Right renal pelvis (tissue), 4 donors: ENCODE measurements at places on chromosomes 1 and 21.

DNA sequence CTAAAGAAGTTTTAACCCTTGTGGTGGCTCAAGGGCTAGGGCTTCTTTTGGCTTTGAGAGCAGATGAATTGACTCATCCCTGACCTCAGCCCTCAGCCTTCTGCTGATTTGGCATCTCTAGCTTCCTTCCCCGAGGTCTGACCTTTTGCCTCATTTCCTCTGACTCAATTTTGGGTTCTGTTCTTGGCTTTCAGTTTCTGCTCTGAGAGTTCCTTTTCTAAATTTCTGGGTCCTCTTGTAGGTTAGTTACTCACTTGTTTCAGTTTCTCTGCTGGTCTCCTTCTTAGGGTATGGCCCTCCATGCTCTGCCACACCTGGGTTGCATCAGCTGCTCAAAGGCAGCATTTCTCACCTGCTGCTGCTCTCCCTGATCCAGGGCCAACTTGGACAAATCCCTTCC is 19.4 kb downstream of the PDE4B start:
- DNase-seq, result no peak

DNA sequence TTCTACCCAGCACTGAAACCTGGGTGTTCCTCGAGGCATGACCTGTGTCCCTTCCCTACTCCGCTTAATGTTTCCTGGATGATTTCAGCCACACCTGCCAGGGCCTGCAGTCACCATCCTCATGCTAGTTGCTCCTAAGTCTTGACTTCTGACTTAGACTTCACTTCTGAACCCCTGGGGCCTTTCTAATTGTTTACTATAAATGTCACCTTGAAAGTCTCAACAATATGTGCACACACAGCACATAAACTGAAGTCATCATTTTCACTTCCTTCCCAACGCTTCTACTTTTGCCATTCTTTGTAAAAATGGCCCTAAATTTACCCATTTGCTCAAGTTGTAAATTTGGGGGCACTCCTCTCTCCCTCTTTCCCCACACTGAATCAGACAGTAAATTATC is 141.1 kb downstream of the DYRK1A start:
- DNase-seq, result no peak

DNA sequence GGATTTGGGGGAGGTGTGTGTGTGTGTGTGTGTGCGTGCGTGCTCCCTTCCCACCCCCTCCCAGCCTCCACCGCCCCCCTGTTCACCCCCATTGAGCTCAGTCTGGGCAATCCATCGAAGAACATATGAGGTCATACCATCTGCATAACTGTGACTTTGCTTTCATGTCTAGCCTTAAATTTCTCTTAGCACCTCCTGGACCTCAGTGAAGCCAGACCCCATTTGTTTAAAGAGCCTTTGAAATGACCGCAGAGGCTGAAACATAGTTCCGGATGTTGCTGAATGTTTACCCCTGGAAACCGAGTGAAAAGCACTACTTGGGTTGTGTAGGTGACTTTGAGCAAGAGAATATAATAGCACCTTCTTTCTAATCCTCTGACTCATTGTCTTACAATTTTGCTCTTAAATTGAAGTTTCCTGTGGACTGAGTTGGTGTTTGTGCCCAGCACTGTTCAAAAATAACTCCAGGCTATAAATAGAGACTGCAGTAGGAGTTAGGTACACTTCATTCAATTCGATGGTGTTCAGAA is 75.4 kb downstream of the UBE4B start:
- DNase-seq, result no peak

DNA sequence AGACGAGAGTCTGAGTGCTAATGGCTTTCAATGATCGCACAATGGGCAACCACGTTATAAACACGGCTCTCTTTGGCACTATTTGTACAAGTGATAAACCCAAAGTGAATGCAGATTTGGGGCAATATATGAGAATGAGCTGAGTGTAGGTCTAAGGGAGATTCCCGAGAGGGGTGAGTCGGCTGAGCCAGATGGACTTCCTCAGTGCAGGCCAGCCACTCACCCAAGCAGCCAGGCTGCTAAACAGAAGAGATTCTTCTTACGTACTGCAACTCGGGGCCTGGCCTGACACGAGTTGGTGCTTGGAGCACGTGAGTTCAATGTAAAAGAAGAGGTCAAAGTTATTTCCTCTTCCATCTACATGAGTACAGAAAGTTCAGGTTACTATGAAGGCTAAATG is 6.2 kb upstream of the MIXL1 start:
- no peak for DNase-seq

DNA sequence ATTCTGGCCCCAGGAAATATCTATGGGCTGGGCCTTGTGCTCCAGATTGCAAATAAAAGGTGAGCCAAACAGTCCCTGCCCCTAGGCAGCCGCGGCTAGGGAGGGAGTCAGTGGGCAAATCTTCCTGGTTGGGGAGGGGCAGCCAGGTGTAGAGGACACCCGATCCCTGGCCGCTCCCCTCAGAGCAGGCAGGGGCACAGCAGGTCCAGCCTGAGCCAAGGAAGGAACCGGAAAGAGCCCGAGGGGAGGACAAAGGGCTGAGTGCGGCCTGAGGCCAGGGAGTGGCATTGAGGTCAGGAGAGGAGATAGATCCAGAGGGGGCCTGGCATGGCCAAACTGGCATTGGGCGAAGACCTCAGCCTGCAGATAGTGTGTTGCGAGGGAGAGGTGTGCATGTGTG is 36.6 kb upstream of the ARF1 start:
- DNase-seq, result no peak

- no peak for DNase-seq
These were observed 443.9 kb downstream of the CAMTA1 start for GRCh38 chr1:7229186-7229585.

GRCh38 chr1:230797942-230798365 is 50.8 kb downstream of the CAPN9 start:
- DNase-seq, result peak; percentile 51

DNA sequence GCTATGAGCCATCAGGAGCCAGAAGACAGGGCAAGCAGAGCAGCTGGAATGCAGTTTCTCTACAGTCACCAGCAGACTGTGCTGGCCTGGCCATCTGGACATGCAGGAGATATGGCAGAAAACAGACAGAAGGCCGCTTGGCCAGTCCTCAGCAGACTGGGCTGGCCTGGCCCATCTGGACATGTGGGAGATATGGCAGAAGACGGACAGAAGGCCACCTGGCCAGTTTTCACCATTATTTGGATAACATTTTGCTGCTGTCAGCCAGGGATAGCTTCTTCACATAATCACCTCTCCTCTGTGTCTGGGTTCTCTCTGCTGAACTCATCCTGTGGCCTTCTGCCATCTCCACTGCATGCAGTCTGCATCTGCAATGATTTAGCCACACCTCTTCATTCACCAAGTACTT is 25.0 kb upstream of the CACYBP start:
- no peak for DNase-seq

GRCh38 chr21:27578741-27579265 is 611.9 kb upstream of the ADAMTS5 start:
- no peak for DNase-seq

DNA sequence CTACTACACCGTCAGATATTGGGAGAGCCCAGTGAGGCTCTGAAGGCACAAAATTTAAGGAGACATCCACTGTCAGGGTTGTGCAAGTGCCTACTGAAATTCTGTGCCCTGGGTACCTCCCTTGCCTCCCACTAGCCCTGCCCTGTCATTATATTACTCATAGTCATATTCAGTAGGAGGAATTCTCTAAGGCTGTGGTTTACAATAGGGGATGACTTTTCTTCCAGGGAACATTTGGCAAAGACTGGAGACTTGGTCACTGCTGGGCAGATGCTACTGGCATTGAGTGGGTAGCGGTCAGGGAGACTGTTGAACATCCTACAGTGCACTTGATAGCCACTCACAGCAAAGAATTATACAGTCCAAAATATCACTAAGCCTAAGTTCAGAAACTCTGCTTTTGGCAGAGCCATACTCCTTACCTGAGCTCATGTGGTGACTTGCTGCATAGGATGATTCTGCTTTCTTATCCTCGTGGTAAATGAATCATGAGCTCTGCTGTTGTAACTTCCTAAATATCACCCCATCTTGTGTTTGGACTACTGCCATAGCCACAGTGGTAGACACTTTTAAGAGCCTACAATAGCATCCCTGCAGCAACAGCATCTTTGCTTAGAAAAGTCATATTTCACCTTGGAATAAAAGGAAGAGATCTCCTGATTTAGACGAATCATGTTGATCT is 563.4 kb upstream of the PLXNA2 start:
- DNase-seq, result no peak

GRCh38 chr1:52158218-52158617 is 16.3 kb downstream of the ZFYVE9 start:
- DNase-seq, result no peak

GRCh38 chr1:214143006-214143992 is 137.7 kb upstream of the SMYD2 start:
- DNase-seq, result no peak

DNA sequence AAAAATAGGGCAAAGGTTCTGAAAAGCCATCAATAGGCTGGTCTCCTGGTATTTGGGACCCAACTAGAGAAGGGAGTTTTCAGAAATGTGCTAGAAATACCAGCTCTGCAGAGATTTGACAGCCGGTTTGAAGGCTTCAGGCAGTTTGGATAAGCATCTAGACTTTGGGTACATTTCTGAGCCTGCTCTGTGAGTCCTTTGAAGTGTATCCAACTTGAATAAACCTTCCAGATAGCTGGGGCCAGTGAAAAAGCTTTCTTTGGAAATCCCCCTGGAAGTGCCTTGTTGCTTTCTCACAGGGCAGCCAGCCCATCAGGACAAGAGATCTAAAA is 6.4 kb upstream of the PEF1 start:
- no peak for DNase-seq

DNA sequence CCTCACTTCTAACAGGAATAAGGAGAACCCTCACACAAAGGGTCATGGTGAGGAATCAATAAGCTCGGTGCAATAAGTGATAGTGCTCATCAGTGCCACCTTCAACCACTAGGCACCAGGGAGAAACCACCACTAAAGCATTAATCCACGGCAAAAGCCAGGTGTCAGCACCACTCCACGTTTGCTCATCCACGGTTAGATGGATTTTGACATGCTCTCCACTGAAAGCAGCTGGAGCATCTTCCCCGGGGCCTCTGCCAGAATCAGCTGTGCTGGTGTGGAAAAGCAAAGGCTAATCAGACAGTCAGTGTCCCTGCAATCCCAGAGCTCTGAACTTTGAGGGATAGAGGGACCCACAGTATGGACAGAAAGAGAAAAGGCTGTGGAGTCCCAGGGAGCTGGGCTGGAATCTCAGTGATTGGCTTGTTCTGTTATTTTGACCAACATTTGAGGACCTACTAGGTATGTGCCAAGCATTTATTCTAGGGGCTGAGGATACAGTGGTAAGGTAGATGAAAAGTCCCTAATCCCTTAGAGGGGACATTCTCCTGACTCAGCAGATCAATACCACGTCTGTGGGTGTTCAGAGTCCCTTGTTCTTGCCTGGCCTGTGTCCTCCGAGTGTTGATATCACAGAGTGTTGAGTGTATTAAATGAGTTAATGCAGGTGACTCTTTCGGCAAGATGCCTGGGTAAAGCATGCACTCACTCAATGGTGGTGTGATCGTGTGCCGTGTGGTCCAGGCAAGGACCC is 41.3 kb downstream of the FHAD1 start:
- no peak for DNase-seq

DNA sequence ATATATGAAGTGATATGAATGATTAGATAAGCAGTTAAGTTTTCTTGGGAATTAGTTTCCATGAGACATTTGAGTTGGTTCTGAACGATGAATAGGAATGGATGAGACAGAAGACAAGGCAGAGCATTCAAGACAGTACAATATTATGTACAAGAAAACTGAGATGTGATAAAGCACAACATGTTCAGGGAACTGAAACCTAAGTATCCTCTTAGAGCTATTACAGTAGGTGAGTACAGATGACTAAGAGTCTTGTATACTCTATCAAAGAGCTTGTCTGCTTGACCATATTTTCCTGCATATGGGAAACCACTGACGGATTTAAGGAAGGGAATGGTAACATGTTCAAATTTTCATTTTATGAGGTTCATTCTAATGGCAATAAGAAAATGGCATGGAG is 61.6 kb downstream of the NME7 start:
- no peak for DNase-seq

DNA sequence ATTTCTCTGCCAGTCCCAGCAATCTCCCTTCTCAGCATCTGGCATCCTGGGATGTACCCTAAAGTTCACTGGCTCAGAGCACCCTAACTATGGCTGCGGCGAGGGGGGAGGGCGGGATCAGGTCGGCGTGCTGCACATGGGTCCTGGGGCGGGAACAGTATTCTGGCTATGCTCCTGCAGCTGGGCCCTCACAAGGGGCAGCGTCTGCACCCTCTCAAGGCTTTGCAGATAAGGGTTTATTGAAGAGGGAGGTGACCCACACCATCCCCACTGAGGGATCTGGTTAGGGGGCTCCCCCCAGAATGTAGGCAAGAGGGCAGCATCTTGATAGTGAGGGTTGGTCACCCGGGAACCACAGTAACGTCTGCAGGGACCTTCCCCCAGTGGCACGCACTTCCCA is 44.9 kb upstream of the PCBP3 start:
- no peak for DNase-seq

- peak; percentile 34 for DNase-seq
These were observed 27.7 kb downstream of the STYXL2 start for GRCh38 chr1:167121375-167122120.

DNA sequence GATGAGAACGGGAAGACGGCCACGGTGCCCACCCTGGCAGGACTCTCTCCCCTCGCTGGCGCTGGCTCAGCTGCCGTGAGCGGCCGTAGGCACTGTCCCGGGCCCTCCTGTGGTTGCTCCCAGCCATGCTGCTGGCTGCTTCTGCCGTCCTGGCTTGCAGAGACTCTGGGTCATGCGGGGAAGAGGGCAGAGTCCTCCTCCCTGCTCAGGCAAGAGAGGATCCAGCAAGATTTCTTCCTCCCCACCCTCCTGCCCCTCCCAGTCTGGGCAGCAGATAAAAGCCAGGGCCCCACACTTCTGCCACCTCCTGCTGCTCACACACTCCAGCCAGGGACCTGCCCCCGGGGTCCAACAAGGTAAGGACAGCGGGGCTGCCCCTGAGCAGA is 60.1 kb downstream of the AGPAT3 start:
- no peak for DNase-seq

- no peak for DNase-seq
These were observed 34.0 kb upstream of the ABCA4 start for GRCh38 chr1:94154989-94155388.

- no peak for DNase-seq
These were observed 20.7 kb downstream of the CD34 start for GRCh38 chr1:207890136-207890738.

DNA sequence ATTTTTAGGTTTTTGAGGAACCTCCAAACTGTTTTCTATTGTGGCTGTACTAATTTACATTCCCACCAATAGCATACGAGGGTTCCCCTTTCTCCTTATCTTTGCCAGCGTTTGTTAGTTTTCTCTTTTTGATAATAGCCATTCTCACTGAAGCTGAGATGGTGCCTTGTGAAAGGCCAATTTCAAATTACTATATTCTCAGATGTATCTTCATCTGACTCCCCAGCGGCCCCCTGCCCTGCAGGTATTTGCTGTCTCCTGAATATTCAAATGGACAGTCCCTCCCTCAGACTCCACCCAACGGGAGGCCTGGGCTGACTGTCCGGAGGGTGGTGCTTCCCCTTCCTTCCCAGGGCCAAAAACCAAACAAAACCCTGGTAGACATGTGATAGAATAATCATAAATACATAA is 33.5 kb upstream of the TARBP1 start:
- DNase-seq, result no peak
